Stomach (tissue), 19 donors: ENCODE measurements at places on chromosomes 3 and 15.
A peak's percentile ranks its signal among the peaks of the same experiment; 100 is the strongest.

GRCh38 chr15:93861413-93861812 is 369.9 kb upstream of the MCTP2 start:
- DNase-seq: no peak
- no peaks in the 10 kb centered on the region for H3K4me1 ChIP-seq
- H3K36me3 ChIP-seq: no peaks in the 10 kb centered on the region
- no peak overlapping the region for H3K4me3 ChIP-seq
- H3K27me3 ChIP-seq: no peaks in the 10 kb centered on the region
- H3K27ac ChIP-seq: peak overlapping the region; percentile 68

DNA sequence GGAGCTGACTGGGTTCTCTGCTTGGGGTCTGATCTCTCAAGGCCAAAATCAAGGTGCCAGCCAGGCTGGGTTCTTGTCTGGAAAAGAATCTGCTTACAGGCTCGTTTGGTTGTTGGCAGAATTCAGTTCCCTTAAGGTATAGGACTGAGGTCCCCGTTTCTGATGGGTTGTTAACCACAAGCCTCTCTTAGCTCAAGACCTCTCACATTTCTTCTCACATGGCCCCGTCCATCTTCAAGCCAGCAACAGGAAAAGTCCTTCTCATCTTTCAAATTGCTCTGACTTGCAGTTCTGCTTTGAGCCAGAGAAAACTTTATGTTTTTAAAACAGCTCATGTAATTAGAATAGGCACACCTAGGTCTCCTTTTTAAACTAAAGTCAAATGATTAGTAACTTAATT is 20.4 kb downstream of the UACA start:
- peaks cover 34% of the 10 kb centered on the region for H3K4me1 ChIP-seq
- no peak for DNase-seq
- no peaks in the 10 kb centered on the region for H3K27me3 ChIP-seq
- H3K27ac ChIP-seq: peak overlapping the region; percentile 71

GRCh38 chr3:156668073-156668763 is 6.2 kb upstream of the TIPARP start:
- H3K27me3 ChIP-seq: no peaks in the 10 kb centered on the region
- no peaks in the 10 kb centered on the region for H3K36me3 ChIP-seq
- peak overlapping the region; percentile 39 for H3K27ac ChIP-seq
- peaks cover 36% of the 10 kb centered on the region for H3K4me1 ChIP-seq

DNA sequence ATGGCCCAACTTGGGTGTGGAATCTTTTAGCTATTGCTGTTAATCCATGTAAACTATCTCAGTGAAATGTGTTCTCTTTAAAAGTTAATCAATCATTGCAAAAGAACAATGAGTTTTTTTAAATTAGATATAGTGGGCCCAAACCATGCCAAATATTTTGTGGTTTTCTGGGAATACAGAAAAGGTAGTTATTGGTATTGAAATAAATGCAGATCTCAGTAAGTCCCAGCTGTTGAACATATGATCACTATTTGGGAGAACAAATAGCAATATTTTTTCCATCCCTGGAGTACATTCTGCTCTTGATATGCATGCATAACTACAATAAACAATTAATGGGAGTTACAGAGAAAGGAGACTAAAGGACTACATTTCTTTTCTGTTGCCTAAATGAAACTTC is 36.0 kb upstream of the LEKR1 start:
- H3K36me3 ChIP-seq: no peaks in the 10 kb centered on the region
- H3K4me1 ChIP-seq: peaks cover 7% of the 10 kb centered on the region
- no peak for DNase-seq
- no peaks in the 10 kb centered on the region for H3K27me3 ChIP-seq
- no peak overlapping the region for H3K4me3 ChIP-seq

GRCh38 chr15:80585544-80586018 is 109.5 kb upstream of the ABHD17C start:
- no peak overlapping the region for H3K27ac ChIP-seq
- H3K4me1 ChIP-seq: peaks cover 8% of the 10 kb centered on the region
- H3K27me3 ChIP-seq: no peaks in the 10 kb centered on the region
- peak; percentile 32 for DNase-seq

GRCh38 chr3:161295325-161295724 is 74.2 kb downstream of the NMD3 start:
- H3K4me3 ChIP-seq: no peak overlapping the region
- no peaks in the 10 kb centered on the region for H3K4me1 ChIP-seq
- no peaks in the 10 kb centered on the region for H3K27me3 ChIP-seq
- no peak overlapping the region for H3K27ac ChIP-seq

DNA sequence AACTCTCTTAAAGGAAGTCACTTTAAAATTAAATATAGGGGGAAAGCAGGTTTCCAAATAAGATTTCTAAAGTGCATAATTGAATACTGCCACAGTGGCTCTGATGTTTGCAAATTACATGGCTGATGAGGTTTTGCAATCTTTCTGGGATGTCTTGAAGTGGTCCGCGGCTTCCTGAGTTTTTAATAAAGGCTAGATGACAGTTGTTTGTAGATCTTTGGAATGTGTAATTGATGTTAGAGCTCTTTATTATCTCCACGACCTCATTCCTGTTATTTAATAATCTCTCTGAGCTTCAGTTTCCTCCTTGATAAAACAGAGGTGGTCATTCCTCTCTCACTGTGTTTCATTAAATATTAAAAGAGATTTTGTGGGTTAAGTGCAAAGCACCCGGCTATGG is 27.0 kb upstream of the CEMIP start:
- H3K4me1 ChIP-seq: peaks cover 4% of the 10 kb centered on the region
- peaks cover 27% of the 10 kb centered on the region for H3K36me3 ChIP-seq
- no peak for DNase-seq
- H3K27me3 ChIP-seq: no peaks in the 10 kb centered on the region
- H3K27ac ChIP-seq: no peak overlapping the region

DNA sequence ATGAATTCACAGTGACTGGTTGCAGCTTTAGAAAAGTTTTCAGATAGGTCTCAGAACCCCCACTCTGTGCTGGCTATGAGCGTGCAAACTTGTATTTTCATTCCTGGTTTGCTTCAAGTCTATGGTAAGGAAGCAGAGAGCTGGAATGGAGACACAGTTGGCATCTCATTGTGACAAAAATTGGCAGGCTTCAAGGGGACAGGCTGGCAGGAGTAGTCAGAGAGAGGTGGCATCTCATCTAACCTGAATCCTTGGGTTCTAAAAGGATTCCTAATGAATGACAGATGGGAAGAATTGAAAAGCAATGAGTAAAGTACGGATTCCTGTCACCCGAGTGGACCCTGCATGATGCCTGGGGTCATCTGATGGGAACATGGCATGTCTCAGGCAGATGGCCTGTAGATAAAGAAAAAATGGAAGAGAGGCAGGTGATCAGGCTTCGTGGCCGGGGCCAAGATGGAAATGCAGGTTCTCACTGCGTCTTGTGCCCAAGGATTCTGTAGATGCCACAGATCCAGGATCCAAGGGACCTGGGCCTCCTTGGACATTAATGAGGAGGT is 89.4 kb upstream of the ABHD17C start:
- H3K4me3 ChIP-seq: no peak overlapping the region
- H3K4me1 ChIP-seq: no peaks in the 10 kb centered on the region
- no peak overlapping the region for H3K27ac ChIP-seq
- no peak for DNase-seq
- no peaks in the 10 kb centered on the region for H3K36me3 ChIP-seq
- no peaks in the 10 kb centered on the region for H3K27me3 ChIP-seq
